ENCODE measurements at places on chromosomes 6 and 20.

GRCh38 chr6:72813807-72814596, 192.1 kb downstream of the KCNQ5 start:
- no peak for DNase-seq

GRCh38 chr6:151905072-151905471, 97.6 kb downstream of the ESR1 start:
- DNase-seq: no peak

DNA sequence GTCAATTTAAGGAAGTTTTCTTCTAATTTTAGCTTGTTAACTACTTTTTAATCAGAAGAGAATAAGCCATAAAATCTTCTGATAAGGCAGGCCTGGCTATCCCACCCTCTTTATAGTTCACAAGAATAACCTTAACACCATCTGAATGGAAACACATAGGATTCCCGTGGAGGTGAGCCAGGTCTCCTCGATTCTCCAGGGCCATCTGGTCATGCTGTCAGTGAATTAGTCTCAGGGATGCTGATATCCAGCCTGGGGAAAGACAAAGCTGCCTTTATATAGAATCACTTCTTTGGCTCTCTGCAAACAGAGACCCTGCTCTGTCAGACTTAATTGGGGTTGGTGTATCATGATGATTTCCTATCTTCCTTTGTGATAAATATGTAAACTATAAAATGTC, 30.1 kb upstream of the TAGAP start:
- DNase-seq: no peak

GRCh38 chr6:150967910-150968309, 102.4 kb downstream of the MTHFD1L start:
- no peak for DNase-seq

- DNase-seq: no peak
Measured at GRCh38 chr20:16069389-16070010, 503.7 kb downstream of the KIF16B start.

GRCh38 chr20:53712212-53712977, 118.8 kb upstream of the ZNF217 start:
- DNase-seq: no peak

DNA sequence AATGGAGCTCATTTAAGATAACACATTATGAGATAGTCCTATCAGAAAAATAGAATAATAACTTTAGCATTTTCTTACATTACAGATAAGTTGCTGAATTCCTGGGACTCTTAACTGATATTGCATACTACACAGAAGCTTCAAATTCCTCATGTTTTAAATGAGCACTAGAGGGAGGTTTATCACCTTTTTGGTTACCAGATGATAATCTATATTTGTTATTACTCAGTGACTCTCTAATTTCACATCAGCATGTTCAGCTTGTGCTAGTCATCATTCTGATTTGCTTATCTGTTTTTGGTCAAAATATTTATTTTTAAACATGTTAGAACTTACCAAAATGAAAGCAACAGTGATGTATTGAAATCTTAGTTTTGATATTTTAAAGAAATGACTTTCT, 20.5 kb upstream of the GJA10 start:
- DNase-seq: no peak

DNA sequence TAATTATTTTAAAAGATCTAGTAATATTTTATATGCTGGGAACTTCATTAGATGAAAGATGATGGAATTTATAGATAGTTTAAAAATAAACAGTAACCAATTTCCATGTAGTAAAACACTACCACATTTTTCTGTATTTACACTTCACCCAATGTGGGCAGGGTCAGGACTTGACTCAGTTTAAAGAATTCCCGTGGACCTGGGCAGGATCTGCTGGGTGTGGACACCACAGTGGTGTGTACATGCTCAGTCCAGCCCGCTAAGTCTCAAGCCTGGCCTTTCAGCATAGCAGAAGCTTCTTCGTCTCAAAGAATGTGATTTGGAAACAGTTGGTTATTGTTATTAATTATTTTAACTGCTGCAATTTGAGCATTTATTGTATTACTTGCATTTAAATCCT, 364.2 kb downstream of the SYNE1 start:
- DNase-seq: no peak

GRCh38 chr6:143967706-143968376, 40.2 kb downstream of the PLAGL1 start:
- no peak for DNase-seq

DNA sequence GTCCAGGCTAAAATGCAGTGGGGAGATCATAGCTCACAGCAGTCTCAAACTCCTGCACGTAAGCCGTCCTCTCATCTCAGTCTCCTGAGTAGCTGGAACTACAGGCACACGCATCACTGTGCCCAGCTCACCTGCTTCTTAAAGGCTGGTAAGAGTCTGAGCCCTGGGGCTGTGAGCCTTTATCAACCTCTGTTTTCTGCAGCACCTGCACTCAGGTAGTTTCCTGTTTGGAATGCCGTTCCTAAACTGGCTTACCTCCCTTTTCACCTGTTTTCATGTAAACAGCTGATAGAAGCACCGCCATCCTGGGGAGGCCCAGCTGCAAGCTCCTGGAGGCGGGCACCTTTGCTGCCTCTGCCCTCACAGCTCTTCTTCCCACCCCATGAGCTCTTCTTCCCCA, 45.4 kb downstream of the SLC24A3 start:
- DNase-seq: no peak

DNA sequence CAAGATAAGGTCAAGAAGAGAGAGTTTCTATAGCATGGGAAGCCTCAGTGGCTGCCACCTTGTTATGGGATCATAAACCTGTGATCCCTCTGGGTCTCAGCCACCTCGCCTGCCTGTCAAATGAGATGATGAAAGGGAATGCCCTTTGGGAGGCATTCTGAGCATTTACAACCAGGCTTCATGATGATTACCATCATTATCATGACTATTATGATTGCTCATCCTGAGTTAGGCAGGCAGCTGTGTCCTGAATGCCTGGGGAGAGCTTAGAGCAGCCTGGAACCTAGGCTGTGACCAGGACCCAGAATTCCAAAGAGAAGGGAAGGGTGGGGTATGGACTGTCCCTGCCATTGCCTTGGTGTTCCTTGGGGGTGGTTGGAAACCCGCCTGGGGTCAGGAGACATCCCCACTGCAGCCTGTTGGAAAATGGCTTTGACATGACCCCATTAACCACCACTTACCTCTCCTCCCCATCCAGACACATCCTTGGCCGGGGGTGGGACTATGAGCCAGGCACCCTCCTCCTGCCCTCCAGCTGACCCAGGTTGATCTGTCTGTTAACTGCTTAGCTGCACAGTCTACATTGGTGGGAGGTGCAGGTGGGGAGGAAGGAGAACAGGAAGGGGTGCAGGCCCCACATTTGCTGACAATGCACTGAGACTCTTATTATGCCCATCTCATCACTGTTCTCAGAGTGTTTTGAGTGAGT, 51.9 kb downstream of the LRFN2 start:
- no peak for DNase-seq

DNA sequence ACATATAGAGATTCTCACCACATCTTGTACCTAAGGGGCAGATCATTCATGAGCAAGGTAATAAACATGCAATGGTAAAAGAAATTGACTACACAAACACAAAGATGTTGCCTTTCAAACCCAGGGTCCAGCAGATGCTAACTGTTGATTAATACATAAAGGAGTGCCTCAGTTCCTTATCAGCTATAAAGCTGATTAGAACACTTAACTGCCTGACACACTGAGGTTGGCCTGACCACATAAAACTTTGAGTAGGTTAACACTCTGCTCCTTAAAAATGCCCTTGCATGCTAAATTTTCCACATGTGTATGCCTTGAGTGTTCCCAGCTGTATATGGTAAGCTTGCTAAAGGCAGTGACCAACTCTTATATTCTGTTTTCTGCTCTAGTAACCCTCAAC, 14.9 kb downstream of the CRISP2 start:
- DNase-seq: no peak

GRCh38 chr6:87504441-87504840, 31.7 kb downstream of the SLC35A1 start:
- DNase-seq: no peak

DNA sequence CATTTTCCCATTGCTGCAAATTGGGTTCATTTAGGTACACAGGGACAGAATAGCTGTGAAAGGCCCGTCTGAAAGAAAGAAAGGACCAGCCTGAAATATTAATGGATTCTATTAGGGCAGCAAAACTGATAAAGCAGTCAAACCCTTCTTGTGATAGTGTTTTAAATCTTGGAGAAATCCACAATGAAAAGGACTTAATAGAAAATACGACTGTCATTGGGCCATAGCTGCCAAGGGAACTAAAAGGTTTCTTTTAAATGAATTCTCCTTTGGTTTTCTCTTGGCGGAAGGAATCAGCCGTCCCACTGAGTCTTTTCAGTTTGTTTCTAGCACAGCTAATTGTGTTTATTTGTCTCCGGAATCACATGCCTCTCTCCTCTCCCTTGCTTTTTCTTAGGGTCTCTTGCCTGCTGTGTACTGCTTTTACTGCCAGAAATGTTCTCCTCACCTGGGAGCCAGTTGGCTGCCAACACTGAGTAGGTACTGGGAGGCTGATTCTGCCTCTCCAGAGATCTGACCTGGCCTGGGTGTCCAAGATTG, 11.3 kb downstream of the PAQR8 start:
- no peak for DNase-seq

DNA sequence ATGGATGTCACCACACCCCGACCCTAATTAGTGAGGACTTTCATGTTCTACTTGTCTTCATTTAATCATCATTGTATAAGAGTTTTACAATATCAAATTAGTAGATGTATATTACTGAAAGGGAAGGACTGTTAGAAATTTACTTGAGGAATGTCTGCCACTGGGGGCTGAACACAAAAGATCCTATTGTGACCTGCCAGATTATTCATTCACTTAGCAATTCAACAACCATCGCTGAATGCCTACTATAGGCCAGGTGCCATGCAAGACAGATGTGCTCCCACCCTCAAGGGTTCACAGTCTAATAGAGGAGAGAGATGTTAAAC, 8.0 kb upstream of the RBCK1 start:
- no peak for DNase-seq

DNA sequence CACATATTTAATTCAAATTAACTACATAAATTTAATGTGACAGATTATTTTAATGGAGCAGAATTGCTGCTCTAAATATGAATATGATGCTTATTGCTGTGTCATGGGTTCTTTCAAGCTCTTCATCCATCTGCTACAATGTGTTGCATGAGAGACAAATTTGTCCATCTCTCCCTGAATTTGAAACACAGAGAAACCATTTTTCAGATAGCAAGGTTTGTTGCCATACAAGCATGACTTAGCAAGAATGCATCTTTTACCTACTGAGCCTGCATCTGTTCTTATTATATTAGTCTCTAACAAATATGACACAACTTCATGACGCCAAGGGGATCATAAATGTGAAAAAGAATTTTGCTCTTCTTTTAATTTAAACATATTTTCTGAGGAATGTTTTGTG, 8.0 kb upstream of the UTRN start:
- no peak for DNase-seq

- DNase-seq: no peak
Measured at GRCh38 chr20:47118641-47119040, 224.0 kb downstream of the EYA2 start.

GRCh38 chr20:19786311-19786710, 28.3 kb downstream of the RIN2 start:
- DNase-seq: no peak

DNA sequence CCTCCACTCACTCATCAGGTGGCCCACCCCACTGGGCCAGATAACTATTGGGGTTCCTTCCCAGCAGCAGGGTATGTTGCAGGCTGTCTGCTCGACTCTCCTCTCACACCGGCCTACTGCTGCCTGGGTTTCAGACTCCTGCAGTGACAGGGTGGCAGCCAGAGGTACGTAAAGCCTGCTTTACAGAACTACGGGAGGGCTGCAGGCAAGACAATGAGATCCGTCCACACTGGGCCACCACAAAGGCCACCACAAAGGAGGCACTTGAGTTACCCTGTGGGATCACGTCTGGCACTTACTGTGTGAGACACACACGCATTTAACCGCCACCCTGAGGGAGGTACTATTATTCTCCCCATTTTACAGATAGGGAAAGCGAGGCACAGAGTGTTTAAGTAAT, 78.5 kb downstream of the NFATC2 start:
- no peak for DNase-seq

DNA sequence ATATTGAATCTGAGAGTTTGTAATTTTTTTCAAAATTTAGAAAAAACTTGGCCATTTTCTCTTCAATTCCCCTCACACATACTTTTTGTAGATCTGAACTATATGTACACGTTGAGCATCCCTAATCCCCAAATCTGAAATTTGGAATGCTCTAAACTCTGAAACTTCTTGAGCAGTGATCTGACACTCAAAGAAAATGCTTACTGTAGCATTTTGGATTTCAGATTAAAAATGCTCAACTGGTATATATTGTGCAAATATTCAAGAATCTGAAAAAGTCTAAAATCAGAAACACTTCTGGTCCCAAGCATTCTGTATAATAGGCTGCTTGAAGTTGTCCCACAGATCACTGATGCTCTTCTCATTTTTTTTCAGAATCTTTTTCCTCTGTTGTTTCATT, 78.8 kb upstream of the ZBTB24 start:
- DNase-seq: no peak

GRCh38 chr6:71011871-71012371, 55.1 kb upstream of the B3GAT2 start:
- no peak for DNase-seq

DNA sequence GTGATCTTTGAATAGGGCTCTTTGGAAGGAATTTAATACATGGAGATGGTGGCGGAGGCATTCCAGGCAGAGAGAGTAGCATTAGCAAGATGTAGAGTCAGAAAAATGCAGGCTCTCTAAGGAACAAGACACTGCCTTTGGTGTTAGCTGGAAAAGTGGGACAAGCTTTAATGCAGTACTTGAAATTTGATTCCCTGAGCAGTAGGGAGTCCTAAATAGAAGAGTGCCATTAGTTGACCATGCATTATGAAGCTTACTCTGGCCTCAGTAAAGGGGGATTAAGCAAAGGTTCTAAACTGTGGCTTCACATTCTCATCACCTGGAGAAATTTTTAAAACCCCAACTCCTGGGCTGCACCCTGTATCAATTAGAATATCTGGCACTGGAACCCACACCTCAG, 494.8 kb upstream of the SOX4 start:
- DNase-seq: no peak

DNA sequence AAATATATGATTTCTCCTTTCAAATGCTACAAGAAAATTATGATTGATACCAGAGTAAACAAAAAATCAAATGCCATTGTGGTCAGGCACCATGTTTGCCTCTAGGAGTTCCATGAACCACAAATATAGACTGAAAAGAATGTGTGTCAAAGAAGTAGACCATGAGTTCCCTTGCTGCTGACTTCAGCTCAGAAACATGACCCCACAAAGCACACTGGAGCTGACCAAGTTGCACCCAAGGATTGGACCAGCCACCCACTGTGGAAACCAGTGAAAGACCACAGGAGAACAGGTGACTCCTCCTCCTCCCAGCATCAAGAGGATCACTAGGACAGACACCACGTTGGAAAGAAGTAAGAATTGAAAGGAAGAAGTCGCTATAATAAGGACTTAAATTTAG, 90.8 kb upstream of the TENT5A start:
- no peak for DNase-seq

GRCh38 chr6:107585815-107586435, 96.0 kb downstream of the SOBP start:
- DNase-seq: no peak

Measured in cerebellar nuclear complex (tissue), 1 donor.